ENCODE measurements at places on chromosomes 6 and 20. TPM values are rescaled to one million over a fixed set of nuclear protein-coding genes. Genes with fewer than 3 reads are reported as not detected.

The RAET1E gene
- polyA plus RNA-seq = 24.9 TPM

The B3GAT2 gene
- polyA plus RNA-seq = not detected

GRCh38 chr20:53934421-53935343, 135.7 kb downstream of the BCAS1 start:
- DNase-seq = no peak

DNA sequence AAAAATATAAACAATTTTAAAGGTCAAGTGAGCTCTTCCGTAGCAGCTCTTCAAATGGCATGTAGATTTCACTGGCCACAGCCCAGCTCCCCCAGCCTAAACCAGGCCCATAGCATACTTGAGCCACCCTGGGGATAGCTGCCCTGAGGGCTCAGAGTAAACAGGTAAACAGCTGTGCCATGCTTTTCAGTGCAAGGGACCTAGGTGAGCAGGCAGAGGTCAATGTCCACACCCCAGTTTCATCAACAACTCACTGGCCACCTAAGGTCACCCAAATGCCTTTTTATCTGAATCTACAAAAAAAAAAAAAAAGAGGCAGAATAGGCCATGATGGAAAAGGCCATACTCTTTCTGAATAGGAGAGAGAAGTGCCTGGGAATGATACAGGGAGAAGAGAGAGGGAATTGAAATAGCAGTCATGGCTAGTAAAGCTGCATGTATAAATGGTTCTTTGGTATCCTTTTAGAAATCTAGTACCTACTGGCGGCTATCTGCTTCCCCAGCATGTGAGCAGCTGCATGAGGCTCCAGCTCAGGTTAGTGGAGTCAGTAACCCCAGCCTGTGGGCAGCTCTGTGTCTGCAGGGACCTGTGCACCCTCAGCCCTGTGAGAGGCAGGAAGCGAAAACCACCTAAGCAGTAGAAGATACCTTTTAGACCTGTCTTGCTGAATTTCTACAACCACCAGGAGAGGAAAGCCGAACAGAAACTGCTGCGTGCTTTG, 77.0 kb downstream of the FOXA2 start:
- DNase-seq = no peak

GRCh38 chr6:5673019-5673790, 333.5 kb downstream of the NRN1 start:
- DNase-seq = no peak
